NCI-H524 treated with DMSO at 0.1 percent for 48 hours (cell line): ENCODE measurements at places on chromosomes 3 and 15.

DNA sequence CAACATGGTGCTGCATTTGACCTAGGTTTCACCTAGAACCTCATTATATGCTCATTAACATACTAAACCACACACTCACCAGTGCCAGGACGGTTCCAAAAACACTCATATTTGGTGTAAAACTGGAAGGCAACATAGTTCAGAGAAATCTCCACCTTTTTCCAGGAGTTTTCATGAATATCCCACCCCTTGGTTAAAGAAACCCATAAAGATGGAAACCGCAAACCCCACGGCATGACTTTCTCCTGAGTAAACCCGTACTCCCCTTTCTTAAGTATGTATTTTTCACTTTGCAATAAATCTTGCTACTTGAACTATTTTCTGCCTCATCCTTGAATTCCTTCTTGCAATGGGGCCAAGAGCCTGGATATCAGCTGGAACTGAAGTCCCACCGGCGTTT, 379.3 kb downstream of the MAGI1 start:
- no peak for DNase-seq

DNA sequence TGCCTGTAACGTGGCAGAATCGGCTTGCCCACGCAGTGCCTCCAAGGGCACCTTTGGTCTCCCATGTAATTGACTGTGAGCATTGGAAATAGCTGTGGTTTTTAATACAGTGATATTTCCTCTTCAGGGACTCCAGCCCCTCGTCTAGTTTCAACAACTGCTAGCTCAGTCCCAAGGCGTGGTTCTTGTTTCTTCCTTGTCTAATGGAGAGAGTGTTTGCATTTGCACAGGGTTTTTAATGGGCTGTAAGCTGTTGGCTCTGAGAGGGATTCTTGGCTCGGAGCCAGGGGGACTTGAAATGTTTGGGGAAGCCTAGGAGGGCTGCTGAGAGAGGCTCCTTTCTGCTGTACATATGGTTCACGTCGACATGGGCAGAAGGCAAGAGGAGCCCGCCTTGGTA, 86.2 kb downstream of the THSD4 start:
- DNase-seq, result peak; percentile 98

DNA sequence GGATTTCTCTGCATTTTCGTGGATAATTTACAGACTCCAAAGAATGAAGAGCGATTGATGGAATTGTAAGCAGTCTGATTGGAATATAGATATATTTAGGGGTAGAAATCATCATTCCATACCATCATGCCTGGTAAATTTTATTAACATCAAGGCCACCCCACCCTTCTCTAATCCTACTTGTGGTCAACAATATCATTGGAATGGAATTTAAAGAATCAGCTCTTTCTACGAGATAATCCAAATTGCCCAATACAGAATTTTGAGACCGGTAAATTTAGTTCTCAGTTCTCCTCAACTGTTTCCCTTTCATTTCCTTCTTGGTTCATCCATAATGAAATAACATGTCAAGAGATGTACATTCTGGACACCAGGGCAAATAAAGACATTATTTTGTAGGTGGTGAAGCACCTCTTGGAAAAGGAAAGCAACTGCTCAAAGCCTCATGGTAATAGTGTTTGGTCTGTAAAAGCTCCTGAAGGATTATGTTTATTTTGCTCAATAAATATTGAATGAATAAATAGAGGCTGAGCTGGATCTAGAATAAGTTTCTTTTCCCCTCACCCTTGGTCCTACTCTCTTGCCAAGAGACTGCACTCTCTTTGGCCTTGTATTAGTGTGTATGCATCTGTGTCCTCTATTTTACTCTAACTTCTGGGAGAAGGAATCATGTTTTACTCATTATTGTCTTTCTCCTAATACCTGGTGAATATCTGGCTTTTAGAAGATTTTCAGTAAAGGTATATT, 133.7 kb upstream of the BCL6 start:
- DNase-seq, result no peak

GRCh38 chr15:63611177-63611576, 14.0 kb downstream of the FBXL22 start:
- DNase-seq, result peak; percentile 99

DNA sequence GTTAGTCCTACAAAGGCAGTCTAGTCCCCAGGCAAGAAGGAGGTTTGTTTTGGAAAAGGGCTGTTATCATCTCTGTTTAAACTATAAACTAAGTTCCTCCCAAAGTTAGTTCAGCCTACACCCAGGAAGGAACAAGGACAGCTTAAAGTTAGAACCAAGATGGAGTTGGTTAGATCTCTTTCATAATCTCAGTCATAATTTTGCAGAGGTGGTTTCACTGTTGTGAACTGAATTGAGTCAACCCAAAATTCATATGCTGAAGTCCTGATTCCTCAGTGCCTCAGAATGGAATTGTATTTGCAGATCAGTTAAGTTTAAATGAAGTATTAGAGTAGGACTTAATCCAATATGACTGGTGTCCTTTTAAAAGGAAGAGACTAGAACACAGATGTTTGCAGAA, 101.0 kb upstream of the C3orf80 start:
- DNase-seq, result no peak

- DNase-seq, result no peak
These were observed 14.7 kb downstream of the MYH15 start for GRCh38 chr3:108495717-108496116.

GRCh38 chr3:42900226-42901072, 5.5 kb upstream of the ZNF662 start:
- peak; percentile 60 for DNase-seq

DNA sequence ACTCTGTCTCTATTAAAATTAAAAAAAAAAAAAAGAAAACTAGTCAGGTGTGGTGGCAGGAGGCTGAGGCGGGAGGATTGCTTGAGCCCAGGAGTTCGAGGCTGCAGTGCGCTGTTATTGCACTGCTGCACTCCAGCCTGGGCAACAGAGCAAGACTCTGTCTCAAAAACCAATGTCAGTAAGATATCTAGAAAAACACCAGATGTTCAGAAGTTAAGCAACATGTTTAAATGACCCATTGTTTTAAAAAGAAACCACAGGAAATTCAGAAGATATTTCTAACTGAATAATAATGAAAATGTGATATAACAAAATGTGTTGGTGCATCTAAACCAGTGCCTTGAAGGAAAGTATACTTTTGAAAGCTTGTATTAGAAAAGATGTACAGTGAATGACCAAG, 203.4 kb upstream of the CGNL1 start:
- DNase-seq, result no peak

GRCh38 chr3:109864452-109864851, 527.1 kb upstream of the DPPA4 start:
- no peak for DNase-seq

DNA sequence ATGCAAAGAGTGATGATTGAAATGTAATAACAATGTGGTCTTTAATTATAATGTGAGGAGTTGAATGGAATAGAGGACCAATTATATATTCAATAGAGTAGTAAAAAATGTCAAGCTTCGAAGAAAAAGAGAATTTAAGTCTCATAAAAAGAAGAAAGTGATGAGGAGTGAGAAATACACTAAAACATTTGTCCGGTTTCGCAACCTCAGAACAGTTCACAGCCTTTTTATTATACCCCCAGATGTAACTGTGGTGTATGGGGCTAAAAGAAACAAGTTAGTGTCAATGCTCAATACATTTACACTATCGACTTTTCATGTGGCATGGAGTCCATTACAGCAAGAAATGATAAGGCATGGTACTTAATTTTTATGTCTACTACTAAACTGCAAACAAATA, 386.5 kb upstream of the ATP11B start:
- DNase-seq, result no peak

DNA sequence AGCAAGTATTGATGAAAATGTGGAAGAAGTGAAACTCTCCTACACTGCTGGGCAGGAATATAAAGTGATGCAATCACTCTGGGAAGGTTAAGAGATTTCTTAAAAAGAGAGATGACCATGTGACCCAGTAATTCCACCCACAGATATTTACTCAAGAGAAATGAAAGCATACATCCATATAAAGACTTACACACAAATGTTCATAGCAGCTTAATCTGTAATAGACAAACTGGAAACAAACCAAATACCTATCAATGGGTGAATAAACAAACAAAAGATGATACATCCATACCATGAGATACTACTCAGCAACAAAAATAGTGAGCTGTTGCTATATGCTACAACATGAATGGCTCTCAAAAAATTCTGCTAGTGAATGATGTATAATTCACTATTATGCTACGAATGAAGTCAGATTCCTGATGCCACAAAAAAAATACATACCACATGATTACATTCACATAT, 463.3 kb downstream of the MAGI1 start:
- DNase-seq, result no peak

GRCh38 chr15:76577879-76578512, 241.4 kb downstream of the ISL2 start:
- DNase-seq, result no peak

GRCh38 chr15:91289324-91289723, 189.3 kb downstream of the SV2B start:
- no peak for DNase-seq

- no peak for DNase-seq
These were observed 30.2 kb downstream of the ARID3B start for GRCh38 chr15:74571191-74571590.

DNA sequence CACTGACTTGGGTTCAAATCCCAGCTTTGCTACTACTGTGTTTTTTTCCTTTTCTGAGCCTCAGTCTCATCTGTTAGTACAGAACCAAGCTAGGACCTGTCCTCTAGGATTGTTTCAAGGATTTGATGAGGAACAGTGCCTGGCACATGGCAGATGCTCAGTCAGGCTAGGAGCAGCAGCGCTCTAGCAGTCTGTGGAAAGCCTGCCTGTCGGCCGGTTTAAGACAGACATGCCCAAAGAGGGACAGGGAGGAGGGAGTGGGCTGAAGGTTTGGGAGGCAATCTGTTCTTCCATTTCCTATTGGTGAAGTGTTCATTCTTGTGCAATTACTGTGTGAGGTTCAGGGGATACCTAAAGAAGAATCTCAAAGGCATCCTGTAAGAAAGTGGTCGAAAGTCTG, 35.1 kb upstream of the RGMA start:
- DNase-seq, result peak; percentile 71

- no peak for DNase-seq
These were observed 16.4 kb downstream of the PRR23E start for GRCh38 chr3:127209155-127209839.
